ENCODE measurements at places on chromosomes 6 and 20.

DNA sequence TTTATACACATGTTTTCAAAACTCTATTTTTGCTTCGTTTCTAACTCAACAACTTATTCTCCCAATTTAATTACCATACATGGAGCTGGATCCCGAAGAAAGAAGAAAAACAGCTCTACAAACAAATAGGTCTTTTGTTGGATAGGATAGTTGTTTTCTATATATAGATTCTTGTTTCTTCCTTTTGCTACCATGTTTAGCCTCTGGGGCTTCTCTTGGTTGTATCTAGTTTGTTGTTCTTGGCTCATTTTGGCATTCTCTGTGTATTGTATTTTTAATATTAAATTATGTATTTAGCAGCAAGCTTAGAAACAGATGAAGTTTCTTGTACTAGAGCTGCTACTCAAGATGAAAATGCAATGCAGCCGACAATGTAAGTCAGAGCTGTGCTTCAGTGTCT, 60.9 kb downstream of the PLCB4 start:
- no peak for DNase-seq

GRCh38 chr6:36033935-36034334, 6.3 kb downstream of the MAPK14 start:
- no peak for DNase-seq

GRCh38 chr20:15318682-15319081, 981.3 kb upstream of the FLRT3 start:
- DNase-seq, result no peak

- DNase-seq, result no peak
Measured at GRCh38 chr6:74357321-74357720, 661.3 kb downstream of the CD109 start.

GRCh38 chr6:111474106-111474505, 8.9 kb downstream of the REV3L start:
- no peak for DNase-seq

DNA sequence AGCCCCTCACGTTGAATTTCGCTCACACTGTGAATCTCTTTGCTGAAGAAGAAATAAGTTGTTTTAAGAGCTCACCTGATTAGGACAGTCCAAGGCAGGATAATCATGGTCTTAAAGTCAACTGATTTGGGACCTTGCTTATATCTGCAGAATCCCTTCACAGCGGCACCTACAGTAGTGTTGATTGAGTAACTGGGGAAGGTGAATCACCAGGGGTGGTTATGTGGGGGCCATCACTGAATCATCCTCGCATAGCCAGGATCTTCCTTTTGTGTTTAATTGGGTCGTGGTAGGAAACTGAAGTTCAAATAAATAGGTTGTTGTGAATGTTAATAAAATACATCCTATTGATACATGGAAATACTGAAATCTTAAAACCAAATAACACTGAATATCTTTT, 20.2 kb upstream of the MICA start:
- no peak for DNase-seq

DNA sequence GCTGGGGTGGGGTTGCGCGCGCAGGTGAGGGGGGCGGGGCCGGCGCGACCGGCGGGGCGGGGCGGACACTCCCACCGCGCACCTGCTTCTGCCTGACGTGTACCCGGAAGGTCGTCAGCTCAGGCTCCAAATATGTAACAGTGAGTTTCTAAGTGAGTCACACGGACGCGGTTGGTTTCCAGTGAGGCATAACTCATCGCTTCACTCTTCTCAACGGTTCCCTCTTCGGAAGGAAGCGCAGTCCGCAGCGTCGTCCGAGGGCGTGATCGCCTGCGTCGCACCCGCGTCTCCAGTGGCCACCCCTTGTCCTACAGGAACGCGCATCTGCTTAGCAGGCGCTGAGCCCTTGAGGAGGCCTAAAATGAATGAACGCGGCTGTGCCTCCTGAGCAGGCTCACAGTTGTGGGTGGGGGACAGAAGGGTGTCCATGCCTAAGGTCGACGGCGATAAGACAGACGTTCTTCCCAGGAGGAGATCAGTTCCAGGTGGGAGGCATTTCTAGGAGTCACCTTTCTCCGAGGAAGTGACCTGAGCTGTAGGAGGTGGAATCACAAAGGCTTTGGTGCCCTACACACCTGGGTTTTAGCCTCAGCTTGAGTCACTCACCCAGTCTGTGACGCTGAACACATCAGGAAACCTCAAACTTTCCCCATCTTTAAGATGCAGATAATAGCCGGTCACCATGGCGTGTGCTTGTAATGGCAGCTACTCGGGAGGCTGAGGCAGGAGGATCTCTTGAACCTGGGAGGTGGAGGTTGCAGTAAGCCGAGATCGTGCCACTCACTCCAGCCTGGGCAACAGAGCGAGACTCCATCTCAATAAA, 50.9 kb upstream of the EZR start:
- DNase-seq, result no peak

GRCh38 chr20:60768216-60768615, 483.8 kb upstream of the CDH4 start:
- DNase-seq, result no peak

GRCh38 chr6:129281168-129281796, 398.3 kb downstream of the LAMA2 start:
- no peak for DNase-seq

DNA sequence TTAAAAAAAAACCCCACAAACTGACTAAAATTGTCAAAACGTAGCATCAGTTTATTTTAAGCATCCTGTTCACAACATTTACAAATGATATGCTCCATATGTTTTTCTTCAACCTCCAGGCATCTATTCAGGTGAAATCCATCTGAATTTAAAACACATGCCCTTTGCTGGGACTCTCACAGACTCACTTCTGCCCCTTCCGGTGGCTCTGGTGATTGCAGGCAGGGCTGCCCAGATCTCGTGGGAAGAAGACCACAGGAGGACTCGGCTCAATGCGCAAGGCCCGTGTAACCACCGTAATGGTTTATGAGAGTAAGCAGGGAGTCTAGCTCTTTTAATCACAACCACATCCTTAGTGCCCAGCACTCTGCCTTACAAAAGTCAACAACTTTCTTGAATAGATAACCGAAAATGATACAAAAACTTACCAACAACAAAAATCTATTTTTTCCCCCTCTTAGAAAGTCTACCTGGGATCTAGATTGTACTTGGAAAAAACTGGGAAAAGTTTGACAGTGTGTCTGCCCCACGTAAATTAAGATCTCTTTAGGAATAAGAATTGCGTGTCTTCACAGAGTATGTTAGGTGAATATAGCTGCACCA, 139.1 kb downstream of the KIF16B start:
- DNase-seq, result no peak

DNA sequence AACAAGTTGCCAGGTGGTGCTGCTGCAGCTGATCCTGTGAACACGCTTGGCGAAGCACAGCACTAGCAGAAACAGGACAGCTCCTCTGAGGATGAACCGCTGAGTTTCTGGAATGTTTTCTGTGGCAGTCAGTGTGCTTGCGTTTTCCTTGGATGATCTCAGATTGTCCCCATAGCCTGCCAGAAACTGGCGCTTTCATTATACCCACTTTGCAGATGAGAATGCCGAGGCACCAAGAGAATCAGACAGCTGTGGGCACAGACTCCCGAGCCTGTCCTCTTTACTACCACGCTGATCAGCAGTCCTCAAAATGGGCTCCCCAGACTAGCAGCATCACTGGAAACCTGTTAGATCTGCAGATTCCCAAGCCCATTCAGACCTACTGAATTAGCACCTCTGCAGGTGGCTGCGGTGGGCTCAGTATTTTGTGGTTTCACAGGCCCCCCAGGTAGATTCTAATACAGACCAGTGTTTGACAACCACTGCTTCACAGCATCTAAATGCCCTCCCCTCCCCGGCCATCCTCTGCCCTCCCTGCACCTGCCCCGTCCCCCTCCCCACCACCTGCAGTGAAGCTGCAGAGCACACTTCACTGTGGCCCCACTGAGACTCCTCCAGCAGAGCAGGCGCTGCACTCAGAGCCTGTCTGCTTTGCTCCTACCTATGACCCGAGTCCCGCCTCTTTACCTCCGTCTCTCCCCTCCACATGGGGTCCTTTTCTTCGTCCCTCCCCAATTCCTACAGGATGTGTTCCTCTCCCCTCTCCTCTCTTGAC, 29.6 kb downstream of the SPATA2 start:
- DNase-seq, result no peak

GRCh38 chr20:5662769-5663168, 87.4 kb upstream of the SHLD1 start:
- no peak for DNase-seq

DNA sequence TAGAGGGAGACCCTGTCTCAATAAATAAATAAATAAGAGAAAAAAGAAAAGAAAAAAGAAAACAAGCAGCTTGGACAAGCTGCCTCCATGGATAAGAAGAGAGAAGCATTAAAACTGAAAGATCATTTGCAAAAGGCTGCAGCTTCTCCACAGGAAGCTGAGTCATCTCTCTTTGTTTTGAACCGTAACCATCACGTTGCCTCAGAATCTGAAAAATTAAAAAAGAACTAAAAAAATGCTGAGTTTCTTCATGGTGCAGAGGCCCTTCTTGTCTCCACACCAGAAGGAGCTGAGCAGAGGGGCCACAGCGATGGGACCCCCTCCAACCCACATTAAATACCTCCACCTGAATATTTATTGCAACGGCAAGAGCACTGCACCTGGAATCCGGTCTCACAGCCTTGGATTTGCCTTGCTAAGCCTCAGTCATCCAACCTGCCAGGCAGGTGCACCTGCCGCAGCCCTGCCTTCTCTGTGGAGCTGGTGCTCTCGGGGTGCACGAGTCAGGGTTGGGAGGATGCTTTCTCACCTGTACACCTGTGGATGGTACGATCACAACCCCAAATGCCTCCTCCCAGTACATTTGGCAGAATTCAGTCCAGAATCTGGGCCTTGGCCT, 28.1 kb downstream of the TOX2 start:
- DNase-seq, result no peak

DNA sequence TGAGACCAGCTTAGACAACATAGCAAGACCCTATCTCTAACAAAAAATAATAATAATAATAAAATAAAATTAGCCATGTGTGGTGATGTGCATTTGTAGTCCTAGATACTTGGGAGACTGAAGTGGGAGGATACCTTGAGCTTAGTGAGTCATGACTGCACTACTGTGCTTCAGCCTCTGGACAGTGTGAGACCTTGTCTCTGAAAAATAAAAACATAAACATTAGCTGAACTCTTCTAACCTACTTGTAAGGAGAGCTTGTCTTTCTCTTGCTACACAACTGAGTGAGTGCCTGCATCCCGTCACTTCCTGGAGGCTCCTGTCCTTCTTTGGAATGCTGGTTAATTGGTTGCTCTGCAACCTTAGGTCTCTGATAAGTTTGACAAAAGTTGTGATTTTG, 5.1 kb upstream of the DBNDD2 start:
- no peak for DNase-seq

DNA sequence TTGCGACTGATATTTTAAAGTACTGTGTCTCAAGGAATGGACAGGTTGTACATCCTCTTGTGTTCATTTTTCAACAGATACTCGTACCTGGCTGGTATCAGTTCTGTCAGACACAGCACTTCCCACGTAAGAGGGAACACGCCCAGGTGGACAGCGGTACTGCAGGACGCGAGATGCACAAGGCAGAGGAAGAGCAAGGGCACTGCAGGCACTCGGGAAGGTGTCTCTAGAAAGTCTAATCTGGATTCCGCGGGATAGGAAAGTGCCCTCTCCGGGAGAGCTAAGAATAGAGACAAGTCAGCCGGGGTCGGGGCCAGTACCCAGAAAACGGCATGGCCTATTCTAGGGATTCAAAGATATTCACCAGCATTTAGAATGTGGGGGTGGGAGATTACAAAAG, 94.2 kb upstream of the MBOAT1 start:
- no peak for DNase-seq

DNA sequence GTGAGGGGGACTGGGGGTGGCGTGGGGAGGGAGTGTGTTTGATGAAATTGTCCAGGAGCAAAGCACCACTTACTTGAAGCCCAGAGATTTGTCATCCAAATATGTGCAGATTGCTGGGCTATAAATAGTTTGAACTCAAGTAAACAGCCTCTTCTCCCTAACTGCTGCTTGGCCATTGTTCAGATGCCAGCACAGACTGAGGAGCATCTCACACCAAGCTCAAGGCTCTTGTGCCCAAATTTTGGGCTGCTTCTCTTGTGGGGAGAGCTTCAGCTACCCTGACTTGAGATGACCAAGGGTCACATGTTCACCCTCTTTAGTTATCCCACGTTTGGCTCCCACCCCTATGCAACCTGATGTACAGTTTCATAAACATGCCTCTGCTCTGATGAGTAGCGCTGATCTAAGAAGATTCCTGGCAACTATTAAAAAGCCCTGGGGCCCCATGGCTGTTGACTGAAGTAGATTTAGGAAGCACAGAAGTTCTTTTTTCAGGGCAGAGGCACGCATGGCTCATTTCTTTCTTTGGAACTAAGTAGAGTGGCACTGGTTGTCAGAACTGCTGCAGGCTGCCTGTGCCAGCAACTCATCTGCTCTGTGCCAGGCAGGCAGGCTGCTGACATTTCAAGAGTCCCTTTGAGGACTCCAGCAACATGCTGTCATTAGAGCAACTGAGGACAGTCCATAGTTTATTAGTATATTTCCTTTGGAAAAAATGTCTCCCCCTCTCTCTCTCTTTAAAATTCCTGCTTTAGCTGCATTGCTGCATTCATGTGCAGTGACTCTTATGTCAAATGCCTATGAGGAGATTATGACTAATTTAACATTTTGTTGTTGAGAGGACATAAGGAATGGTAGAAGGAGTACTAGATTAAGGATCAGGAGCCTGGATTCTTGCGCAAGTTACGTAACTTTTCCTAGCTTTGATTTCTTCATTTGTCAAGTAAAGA, 9.6 kb upstream of the PKIG start:
- no peak for DNase-seq

- no peak for DNase-seq
Measured at GRCh38 chr6:166935353-166935752, 21.0 kb downstream of the RNASET2 start.

- no peak for DNase-seq
Measured at GRCh38 chr6:37783856-37784584, 35.5 kb upstream of the ZFAND3 start.

DNA sequence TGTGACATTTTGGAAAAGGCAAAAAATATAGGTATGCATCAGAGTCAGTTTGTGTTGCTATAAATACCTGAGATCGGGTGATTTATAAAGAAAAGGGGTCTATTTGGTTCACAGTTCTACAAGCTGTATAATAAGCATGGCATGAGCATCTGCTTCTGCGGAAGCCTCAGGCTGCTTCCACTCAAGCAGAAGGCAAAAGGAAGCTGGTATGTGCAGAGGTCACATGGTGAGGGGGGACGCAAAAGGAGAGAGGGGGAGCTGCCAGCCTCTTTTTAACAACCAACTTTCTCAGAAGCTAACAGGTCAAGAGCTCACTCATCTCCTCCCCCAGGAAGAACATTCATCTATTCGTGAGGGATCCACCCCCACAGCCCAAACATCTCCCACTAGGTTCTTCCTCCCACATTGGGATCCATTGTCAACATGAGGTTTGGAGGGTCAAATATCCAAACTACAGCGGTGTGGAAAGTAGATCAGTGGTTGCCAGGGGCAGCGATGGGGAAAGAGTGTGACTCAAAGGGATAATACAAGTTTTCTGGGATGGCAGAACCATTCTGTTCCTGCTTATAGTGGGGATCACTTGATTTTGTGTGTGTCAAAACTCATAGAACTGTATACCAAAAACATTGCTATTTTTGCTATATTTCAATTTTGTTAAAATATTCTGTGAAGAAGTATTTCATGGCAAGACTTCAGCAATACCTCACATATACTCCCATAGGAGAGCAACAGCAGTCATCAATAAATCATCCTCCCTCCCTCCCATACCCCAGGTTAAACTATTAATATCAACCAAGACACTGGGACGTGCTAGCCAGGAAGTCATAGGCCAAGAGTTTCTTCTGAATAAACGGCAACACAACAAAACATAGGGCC, 9.9 kb upstream of the FAM50B start:
- no peak for DNase-seq

GRCh38 chr6:45927421-45928320, 88.0 kb downstream of the CLIC5 start:
- DNase-seq, result no peak
